GM03348 (cell line): ENCODE measurements at places on chromosomes 16 and 17.

DNA sequence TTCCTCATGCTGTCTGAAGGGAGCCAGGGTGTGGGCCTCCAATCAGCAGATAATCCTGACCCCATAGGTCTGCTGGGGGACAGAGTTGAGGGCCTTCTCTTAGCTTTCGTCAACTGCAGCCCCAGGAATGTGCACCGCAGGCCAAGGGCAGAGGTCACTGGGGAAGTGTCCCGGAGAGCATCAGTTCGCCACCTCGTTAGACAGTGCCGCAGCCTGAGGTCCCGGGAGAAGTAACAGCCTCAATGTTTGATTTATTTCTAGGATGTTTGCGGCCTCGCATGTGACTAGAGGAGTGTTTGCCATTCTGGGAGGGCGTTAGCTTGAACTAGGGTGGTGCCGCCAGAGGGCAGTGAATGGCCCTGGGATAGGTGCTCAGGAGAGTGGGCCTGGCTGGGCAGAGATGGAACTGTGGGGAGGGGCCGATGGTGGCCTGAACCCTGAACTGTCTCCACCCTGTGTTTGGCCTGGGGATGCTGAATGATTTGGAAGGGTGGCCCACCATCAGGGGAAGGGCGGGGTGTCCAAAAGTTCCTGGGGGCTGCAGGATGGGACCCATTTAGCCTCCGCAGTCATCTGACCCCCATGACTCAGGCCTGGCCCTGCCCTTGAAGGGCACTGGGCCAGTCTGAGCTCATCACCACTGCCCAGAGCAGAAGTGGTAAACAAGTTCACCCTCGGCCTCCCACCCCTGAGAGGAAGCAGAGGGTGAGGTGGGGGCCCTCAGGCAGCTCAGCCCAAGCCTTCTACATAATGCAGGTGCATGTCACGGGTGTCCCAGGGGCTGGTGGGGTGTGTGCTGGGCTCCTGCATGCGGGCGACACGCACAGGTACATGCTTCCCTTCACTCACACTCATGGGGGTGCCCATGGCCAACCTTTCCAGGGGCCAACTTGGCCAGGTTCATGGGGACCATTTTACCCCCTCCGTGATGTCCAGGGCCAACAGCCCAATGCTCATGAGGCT is 12.4 kb upstream of the TAC4 start:
- no peak for DNase-seq

GRCh38 chr17:75346906-75347305 is 57.7 kb upstream of the SLC25A19 start:
- DNase-seq, result peak; percentile 45

DNA sequence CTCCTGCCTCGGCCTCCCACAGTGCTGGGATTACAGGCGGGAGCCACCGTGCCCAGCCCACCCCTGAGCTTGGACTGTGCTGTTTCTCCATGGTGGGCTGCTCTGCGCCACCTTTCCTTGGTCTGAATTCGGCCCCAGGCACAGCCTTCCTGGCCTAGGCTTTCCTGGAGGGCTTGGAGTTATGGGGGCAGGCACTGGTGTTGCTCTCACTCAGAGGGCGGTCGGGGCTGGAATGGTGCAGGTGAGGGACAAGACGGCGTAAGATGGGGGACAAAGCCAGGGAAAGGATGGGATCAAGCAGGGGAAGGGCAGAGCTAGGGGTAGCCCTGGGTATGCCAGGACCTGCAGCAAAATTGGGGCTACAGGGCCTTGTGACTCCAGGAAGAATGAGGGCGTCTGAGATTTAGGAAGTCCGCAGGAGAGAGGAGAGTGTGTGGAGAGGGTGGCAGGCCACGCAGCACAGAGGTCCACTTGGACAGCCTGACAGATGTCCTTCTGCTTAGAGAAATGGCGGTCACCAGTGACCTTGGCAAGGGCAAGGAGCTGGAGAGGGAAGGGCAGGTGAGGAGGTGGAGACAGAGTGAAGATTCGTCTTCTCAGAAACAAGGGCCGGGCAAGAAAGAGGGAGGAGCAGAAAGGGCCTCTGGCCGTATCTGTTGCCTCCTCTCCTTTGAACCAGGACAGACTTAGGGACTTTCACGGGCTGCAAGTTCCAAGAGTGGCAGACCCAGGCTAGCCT is 1.6 kb upstream of the ATP6V0C start:
- DNase-seq, result no peak

DNA sequence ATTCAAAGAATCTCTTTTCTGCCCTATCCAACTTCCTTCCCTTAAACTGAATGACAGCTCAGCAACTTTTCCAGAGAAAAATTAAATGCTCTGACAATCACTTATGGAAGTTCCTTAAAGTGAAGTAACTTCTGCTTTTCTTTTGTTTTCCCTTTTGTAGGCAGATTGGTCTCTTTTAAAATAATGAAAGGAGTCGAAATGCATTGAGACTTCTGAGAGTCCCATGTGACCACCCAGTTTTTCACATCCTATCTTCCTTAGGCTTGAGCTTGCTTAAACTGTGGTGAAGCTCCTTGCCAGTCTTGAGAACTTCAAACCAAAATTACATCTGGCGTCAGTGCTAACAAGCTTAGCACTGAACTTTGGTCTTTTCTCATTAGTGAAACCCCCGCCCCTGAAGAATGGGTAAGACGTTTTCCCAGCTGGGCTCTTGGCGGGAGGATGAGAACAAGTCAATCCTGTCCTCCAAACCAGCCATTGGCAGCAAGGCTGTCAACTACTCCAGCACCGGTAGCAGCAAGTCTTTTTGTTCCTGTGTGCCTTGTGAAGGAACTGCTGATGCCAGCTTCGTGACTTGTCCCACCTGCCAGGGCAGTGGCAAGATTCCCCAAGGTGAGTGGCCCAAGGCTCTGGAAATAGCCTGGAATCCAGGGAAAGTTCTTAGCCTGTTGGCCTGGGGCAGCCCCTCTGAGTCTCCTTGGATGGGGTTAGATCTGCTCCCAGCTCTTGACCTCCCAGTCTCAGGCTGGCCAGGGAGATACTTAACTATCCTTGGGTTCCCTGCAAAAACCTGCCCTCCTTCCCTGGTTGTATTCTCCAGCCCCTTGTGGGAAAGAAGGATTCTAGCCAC is 1.2 kb downstream of the TMEM106A start:
- DNase-seq, result peak; percentile 15

GRCh38 chr17:56835264-56835585 is 1.3 kb downstream of the DGKE start:
- no peak for DNase-seq

DNA sequence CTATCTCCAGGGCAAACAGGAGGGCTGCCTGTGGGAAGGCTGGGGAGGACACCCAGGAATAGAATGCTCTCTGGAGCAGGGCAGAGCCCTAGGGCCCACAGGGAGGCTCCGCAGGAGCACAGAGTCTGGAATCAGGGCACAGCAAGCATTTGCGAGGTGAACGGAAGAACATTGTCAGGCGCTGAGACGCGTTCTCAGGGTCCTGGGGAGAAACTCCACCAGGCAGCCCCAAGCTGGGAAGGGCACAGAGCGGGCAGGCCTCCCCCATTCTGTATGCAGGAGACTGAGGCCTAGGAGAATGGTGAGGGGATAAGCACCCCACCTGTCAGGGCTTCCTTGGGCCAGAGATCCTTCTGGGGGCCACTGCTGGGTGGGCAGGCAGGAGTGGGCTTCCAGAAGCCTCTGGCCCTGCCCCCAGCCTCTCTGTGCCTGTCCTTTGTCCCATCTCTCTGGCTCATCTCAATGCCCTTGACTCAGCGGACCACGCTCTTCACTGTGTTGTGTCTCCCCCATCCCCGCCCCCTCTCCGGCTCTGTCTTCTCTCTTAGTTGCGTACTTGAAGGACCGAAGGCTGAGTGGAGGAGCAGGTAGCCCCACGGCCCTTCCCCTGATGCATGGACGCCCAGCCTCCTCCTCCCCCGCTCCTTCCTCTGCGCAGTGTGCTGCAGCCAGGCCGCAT is 5.1 kb upstream of the SETD6 start:
- DNase-seq, result no peak

GRCh38 chr17:63282455-63282854 is 163.7 kb downstream of the CYB561 start:
- no peak for DNase-seq

DNA sequence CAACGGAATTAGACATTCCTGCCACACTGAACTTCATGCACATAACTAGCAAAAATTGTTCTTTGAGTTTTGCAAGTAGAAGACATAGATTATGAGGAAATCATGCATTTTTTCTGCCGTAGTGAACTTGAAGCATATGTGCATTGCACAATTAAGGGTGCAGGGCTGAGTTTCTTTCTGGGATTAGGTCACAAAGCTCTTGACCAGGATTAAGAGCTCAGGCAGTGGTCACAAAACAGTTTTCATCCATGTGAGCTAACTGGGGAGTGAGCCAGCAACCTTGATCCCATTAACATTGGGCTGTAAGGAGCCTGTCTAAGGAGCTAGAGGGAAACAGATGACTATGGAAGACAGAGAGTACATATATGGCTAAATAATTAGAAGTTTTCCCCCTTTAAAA is 143.7 kb downstream of the PMP22 start:
- peak; percentile 31 for DNase-seq

DNA sequence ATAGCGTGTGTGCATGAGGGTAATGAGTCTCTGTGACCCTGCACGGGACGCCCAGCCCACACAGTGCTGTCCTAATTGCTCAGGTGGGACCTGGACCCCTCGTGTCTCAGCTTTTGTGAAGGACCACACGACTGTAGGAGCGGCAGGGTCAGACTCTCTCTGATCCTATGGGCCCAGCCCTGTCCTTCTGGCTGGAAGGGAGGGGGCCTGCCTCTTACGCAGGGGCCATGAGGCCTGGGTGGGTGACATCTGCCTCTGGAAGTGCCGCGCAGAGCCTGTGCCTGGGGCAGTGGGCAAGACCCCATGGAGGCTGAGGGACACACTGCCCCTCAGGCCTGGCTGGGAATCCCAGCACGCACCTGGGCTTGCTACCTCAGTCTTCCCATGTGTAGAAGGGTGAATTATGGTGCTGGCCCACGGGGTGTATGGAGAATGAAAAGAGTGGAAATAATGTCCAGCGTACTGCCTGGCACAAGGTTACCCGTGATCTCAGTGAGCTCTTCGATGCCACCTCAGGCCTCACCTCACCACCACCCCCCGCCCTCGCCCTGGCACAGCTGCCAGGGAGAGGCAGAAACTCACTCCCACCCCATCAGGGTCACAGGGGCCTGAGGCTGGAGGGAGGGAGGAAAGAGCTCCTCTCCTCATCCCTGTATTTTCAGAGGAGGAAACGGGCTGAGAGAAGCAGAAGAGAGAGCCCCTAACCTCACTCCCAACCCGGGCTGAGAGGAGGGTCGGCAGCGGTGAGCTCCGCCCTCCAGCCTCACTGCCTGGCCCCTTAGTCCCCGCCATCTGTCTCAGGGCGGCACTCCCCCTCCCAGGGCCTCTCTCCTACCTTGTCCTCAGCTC is 27.1 kb upstream of the DBNDD1 start:
- no peak for DNase-seq

DNA sequence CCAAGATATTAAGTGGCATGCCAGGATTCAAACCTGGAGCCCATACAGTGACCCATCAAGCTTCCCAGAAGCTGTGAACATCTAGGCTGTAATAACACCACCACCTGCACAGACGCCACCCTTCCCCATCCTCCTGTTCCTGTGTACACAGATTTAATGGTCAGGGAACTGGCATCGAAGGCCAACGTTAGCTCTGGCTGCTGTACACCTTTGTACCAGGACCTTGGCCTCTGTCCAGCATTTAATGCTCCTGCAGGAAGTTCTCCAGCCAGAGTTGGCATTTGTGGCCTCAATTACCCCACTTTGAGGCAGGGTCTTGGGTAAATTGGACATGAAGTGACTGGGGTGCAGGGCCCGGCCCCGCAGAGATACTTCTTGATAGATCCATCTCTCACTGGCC is 49.3 kb downstream of the SCNN1B start:
- no peak for DNase-seq

DNA sequence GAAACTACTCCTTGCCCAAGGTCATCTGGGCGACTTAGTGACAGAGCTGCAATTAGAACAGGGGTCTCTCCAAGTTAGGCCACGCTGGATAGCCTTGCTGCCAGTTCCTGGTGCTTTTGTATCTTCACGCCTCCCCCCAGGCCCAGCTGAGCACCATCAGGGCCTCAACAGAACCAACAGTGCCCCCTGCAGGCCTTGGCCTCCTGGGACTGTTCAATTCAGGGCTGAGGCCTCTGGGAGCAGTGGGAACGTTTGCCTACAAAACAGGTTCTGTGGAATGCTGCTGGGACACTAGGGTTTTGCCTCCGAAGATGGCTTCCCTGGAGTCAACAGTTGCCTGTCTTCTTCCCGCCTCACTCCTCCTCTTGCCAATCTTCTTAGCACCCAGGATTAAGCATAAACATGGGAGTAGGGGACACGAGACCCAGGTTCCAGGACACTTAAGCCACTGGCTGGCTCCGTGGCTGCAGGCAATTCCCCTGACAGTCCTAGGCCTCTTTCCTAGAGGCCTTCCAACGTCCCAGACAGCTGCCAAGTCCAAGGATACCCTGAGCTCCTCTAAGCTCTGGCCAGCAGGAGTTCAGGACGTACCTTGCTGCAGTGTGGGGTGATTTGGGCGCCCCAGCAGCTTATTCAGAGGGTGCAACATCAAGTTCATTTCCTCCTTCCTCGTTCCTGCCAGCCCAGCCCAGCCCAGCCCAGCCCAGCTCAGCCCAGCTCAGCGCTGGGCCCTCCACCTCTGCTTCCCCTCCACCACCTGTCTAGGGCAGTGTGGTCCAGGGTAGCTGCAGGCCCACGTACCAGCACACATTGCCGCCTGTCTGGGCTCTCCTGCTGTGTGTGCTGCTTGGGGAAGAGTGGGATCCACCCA is 246.6 kb upstream of the RPL38 start:
- DNase-seq, result no peak

GRCh38 chr17:75001915-75002843 is 10.3 kb upstream of the MRPL58 start:
- no peak for DNase-seq

DNA sequence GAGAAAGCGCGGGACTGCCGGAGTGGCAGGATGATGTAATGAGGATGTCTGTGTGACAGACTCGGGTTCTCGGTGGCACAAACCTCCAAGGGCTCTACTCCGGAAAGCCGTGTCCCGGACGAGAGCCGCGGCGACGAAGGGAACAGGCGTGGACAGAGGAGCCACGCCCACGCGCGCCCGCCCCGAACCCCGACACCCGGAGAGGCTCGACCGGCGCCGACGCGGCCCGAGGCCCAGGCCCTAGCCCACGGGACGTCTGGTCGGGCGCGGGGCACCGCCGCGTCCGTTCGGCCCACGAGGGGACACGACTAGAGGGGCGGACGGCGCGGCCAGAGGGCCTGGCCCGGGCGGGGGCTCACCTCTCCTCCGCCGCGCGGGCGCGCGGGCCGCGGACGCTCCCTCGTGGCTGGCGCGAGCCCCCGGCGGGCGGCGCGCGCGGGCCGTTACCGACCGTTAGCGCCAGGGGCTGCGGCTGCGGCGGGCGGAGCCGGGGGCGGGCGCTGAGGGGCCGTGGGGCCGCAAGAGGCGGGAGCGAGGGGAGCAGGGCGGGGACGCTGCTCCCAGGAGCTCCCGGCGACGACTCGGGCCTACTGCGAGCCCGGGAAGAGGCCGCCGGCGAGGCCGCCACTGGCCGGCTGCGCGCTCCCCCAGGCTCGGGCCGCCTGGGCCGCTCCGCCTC is 2.1 kb upstream of the IRX5 start:
- DNase-seq, result peak; percentile 91

- peak; percentile 92 for DNase-seq
Observed at GRCh38 chr17:54900457-54901229, at the start of gene TOM1L1. Gene TOM1L1 (plus strand): TSS chr17:54900852. CDS start chr17:54900866, 14 bp downstream.
